Globus pallidus (tissue), 1 donor: ENCODE measurements at places on chromosomes 6 and 20.
A peak's percentile ranks its signal among the peaks of the same experiment; 100 is the strongest.

- DNase-seq: no peak
Observed at GRCh38 chr6:110816677-110817076, 1.4 kb upstream of the CDK19 start.

DNA sequence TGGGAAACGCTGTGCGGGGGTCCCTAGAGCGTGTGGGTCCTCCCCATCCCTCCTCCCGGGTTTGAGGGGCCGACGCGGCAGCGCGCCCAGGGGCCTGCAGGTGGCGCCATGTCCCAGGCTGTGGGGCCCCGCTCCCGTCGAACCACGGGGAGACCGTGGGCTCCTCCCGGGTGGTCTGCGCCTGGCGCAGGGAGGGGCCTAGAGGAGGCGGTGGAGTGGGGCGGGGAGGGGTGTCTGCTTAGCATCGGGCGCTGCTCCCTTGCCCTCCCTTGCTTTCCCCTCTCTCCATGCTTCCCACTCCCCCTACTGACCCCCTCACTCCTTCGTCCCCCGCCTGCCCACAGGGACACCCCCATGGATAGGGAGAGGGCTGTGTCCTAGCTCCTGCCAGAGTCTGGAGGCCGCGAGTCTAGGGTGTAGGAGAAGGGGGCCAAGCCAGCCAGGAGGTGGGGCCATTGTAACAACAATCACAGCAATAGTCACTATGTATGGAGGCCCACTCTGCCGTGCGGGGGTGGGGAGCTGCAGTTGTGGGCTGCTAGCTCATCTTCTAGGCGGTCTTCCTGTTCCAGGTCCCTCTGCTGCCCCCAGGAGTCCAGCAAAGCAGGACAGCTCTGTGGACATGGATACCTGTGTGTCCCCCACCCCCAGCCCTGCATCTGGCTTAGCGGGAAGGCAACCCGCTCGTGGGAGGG lies 51.7 kb downstream of the CHMP4B start:
- DNase-seq: peak; percentile 14

GRCh38 chr6:119170447-119171087 lies 92.1 kb upstream of the FAM184A start:
- no peak for DNase-seq

- DNase-seq: no peak
Observed at GRCh38 chr6:148448369-148449012, 105.9 kb downstream of the SASH1 start.

DNA sequence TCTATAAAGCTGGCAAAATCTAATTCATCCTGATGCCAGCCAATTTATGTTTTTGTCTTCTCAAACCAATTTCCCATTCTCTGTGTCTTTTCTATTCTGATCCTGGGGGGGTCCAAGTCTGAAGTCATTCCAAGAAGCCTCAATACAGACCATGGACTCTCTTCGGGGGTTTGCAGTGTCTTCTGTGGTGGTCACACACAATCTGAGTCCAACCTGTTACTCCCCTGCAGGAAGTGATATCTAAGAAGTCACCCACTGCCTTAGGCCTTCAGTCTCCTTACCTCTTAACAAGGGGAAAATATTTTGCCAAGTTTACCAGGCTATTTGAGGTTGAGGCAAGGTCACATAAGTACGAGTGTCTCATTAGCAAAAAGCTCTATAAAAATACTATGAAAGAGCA lies 1.9 kb downstream of the TRIM26 start:
- no peak for DNase-seq

GRCh38 chr6:121573481-121573880 lies 138.0 kb downstream of the GJA1 start:
- no peak for DNase-seq

DNA sequence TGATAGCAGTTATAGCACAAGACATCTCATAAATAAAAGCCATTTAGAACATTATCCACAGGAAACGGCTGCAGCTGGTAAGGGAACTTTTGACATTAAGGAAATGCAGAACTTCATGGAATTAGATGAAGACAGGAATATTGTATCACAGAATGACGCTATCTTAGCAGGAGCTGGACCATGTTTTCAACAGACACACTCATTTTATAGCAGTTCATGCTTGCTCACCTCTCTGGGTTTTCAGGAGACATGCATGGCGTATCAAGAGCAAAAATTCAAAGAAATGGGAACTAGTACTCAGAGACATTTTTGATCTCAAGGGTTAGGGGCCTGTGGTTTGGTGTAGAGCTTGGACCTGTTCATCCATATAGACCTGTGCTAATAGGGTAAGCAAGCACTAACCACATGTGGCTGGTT lies 125.0 kb downstream of the FYN start:
- DNase-seq: no peak

DNA sequence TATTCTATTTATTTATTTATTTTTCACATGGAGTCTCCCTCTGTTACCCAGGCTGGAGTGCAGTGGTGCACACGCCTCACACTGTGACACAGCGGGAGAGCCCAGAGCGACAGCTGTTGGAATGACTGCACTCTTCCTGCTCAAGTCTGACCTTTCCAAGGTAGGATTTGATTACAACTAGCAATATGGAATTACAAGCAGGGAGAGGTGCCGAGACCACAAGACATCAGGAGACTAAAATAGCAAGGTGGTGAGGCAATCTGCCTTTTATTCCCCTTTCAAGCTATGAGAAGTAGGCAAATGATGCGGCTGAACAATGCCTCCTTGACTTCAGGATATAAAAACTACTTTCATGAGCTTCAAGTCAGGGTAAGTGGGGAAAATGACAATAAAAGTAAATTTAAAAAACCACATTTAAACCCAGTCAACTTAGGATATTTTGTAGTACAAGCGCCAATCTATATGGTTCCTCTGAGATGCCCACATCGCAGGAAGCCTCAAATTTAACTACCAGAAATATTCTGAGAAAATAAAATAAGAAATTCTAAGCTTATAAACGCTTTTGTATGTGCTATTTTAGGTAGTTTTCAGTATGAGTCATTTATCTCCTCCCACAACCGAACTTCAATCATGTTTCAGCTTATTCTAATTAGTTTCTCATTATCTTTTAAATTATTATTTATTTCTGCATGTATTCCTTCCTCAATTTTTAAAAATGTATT lies 146.9 kb upstream of the SGK1 start:
- no peak for DNase-seq

GRCh38 chr20:62381202-62381797 lies 5.6 kb upstream of the RPS21 start:
- DNase-seq: no peak

DNA sequence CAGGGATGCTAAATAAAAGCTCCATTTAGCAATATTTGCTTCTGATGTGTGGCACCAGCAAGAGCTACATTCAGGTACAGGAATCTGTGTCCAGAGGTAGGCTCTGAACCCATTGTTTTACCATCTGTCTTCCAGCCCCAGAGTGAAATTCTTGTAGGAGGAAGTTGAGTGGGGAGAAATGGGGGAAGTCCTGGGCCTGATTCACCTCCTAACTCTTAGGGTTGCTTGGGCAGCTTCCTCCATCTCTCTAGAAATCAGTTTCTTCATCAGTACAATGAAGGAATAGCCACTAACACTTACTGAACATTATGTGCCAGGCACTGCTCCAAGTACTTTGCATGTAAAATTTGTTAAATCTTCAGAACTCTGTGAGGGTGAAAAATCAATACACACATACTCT lies 35.1 kb upstream of the TSPYL1 start:
- no peak for DNase-seq
